G401 (cell line): ENCODE measurements at places on chromosomes 6 and 20.

DNA sequence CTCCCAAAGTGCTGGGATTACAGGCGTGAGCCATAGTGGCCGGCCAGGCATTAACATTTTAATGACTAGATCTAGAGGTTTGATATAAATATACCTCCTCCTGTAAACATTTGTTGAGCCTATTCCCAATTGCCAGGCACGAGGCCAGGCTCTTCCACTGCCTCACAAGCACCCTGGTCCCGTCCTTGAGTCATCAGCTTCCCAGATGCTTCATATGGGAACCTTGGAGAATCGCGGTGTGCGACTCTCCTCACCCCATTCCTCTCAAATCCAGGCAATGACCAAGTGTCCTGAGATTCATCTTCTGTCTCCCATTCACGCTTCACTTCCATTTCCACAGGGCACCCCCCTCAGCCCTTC is 35.9 kb upstream of the PIM1 start:
- no peak for DNase-seq

- no peak for DNase-seq
These were observed 29.8 kb upstream of the SEC63 start for GRCh38 chr6:107987805-107988204.

GRCh38 chr20:62136283-62137091 is 6.7 kb downstream of the PSMA7 start:
- peak; percentile 80 for DNase-seq

GRCh38 chr6:105014448-105014847 is 57.5 kb downstream of the LIN28B start:
- DNase-seq, result no peak

DNA sequence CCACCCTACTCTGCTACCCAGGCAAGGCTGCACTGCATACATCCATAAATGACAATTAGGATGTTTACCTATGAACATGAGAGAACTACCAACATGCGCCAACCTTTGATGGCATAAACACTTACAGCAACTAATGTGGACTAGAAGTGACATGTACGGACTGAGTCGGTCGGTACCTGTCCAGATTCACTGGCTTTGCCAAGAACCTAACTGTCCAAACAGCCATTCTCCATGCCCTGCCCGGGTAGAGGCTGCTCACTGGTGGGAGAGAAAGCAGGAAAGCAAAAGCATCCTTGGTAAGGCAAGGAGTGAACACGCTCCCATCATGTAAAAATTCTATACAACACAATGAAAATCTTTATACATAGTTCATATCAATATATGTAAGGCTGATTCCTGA is 30.0 kb downstream of the SYNDIG1 start:
- DNase-seq, result peak; percentile 59

DNA sequence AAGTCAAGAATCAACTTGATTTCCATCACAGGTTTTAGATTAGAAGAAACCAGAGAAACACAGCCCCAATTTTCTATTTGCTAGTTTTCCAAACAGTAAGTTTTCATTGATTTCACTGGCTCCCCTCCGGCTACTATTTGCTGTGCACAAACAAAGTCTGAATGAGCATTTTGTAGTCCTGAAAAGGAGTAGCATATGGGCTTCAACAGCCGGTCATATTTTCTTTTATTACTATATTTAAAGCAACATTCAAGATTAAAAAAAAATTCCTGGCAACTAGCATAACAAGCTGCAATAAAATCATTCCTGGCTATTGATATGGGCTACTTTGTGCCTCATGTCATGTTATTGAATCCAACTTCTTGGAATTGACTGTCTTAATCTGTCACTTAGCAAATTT is 48.3 kb downstream of the CARMIL1 start:
- DNase-seq, result peak; percentile 52

- no peak for DNase-seq
These were observed 135.3 kb upstream of the RREB1 start for GRCh38 chr6:6972456-6972855.

DNA sequence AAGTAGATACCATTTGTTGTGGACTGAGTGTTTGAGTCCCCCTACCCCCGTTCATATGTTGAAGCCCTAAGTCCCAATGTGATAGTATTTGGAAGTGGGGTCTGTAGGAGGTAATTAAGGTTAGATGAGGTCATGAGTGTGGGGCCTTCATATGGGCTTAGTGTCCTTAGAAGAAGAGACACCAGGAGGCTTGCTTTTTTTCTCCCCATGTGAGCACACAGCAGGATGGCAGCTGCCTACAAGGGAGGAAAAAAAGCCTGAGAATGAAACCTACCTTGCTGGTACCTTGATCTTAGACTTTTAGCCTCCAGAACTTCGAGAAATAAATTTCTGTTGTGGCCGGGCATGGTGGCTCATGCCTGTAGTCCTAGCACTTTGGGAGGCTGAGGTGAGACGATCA is 67.9 kb upstream of the TULP4 start:
- DNase-seq, result no peak

- no peak for DNase-seq
These were observed 683.3 kb downstream of the QKI start for GRCh38 chr6:164097551-164098398.
